ENCODE measurements at places on chromosomes 4 and X. TPM values are rescaled to one million over a fixed set of nuclear protein-coding genes. Genes with fewer than 3 reads are reported as not detected.

Gene CCSER1
- not detected for total RNA-seq

Gene FANCB
- 2.7 TPM for total RNA-seq

Gene GPRASP3
- 2.9 TPM for total RNA-seq

Gene SYN1
- total RNA-seq, result 0.29 TPM

Gene ASMT
- total RNA-seq, result 0.38 TPM

Gene PDZD4
- total RNA-seq, result 3.7 TPM

Gene CFAP47
- total RNA-seq, result not detected

Gene SPIN2A
- total RNA-seq, result 0.12 TPM

Gene XAGE1A
- 25.2 TPM for total RNA-seq

Gene C1QTNF7
- not detected for total RNA-seq

Gene SLC25A6
- total RNA-seq, result 486 TPM

Gene GNRHR
- not detected for total RNA-seq

Gene MAGEA12
- 0.29 TPM for total RNA-seq

Gene TMSB15C
- 0.13 TPM for total RNA-seq

Gene SUPT20HL1
- total RNA-seq, result not detected

Gene GLRB
- total RNA-seq, result 1.00 TPM
